Uterus (tissue), 4 donors: ENCODE measurements at places on chromosomes 4 and X. TPM values are rescaled to one million over a fixed set of nuclear protein-coding genes. Genes with fewer than 3 reads are reported as not detected.

The MAP9 gene
- 30.0 TPM for total RNA-seq

DNA sequence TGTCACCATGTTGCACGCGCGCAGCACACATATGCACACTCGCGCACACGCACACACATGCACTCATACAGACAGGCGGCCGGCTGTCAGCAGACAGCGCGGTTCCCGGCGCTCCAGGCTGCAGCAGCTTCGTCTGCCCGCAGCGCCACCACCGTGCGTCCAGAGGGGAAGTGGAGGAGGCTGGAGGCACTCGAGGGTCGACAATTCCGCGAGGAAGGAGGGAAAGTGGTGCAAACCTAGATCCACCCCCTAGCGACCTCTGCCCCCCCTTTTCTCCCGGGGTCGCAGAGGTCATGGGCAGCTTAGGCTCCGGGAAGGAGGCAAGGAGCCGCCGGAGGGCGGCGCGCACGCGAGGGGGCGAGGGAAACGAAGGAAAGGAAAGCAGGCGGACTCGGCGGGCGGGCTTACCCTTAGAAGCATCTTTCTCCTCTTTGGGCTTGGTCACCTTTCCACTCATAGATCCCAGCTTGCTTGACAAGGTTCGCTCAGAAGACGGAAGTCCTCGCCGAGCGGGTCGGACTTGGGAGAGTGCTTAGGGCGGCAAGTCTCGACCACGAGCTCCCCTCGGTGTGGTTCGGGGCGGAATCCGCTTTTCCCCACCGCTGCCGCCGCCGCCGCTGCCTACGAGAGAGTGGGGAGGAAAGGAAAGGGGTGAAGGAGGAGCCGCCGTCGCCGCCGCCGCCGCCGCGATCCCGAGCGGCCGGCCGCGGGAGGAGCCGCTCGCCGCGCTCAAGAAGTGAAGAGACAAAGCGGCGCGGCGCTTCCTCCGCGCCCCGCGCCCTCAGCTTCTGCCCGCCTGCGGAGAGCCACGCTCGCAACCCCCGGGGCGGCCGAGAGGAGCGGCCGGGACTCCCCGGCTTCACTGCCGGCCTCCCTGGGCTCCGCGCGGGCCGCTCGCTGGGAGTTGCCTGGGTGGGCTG, 326.6 kb upstream of the F9 start:
- no peak for DNase-seq

- no peak for DNase-seq
These were observed 172.8 kb upstream of the CXCL13 start for GRCh38 chr4:77432717-77433417.

- no peak for DNase-seq
These were observed 26.2 kb downstream of the TRMT10A start for GRCh38 chr4:99537674-99538073.
